ENCODE measurements at places on chromosomes 2 and 18.

GRCh38 chr18:11521853-11522252 lies 87.5 kb upstream of the SLC35G4 start:
- DNase-seq: no peak

DNA sequence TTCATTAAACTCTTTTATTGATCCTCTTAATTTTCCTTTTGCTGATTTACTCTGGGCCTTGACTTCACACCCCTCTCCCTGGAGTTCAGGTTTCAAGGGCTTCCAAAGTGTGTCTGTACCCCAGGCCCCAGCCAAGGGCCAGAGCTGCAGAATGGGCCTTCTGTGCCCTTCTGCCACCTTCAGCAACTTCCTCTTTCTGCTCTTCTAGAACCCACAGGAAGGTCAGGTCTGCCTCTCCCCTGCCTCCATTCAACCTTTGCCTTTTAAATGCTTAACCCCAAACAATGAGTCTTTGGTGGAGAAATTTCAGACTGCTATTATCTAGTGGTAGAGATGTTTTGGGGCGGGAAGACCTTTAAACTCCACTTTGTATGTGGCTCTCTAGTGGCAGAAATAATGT lies 63.1 kb downstream of the TSN start:
- no peak for DNase-seq

DNA sequence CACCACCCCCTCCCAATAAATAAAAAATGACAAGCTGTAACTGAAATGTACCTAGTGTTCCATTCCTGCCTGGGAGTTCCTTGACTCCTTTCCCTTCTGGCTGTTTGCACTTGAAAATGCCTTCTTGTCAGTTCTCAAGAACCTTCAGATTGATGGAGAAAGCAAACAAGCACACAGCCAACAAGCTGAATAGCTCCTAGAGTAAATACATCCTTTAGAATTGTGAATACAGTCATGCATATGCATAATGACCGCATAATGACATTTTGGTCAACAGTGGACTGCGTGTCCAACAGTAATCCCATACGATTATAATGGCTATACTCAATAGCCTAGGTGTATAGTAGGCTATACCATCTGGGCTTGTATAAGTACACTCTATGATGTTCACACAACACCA lies 97.0 kb downstream of the LYPD6 start:
- DNase-seq: no peak

- DNase-seq: no peak
Observed at GRCh38 chr2:69034845-69035244, 21.9 kb downstream of the ANTXR1 start.

DNA sequence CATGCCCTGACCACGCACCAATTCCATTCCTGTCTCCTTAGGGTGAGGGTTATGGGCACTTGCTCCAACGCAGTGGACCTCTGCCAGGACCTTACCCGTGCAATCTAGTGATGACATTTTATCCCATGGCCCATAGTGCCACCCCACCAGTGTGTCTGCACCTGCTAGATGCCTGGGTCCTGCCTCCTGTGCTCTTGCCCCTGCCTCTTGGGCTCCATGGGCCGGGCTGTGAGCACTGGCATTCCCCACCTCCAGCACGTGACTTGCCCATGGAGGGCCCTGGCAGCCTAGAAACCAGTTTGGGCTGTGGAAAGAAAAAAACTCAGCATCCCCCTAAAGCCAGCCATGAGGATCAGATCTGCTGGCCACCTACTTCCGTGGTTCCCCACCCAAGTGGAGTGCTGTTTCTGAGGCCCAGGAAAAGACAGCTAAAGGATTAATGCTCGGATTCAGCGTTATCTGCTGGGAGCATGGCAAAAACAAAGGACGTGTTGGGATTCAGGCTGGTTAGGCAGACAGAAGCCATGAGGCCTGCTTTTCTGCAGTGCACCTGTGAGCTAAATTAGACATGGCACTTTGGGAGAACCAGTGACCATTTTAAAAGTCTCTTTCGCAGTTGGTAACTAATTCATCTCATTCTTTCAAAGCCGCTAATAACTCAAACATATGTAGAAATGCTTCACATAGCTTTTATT lies 129.2 kb downstream of the ALPK2 start:
- DNase-seq: no peak

- DNase-seq: no peak
Observed at GRCh38 chr18:8208716-8209115, 400.5 kb upstream of the RAB12 start.

GRCh38 chr18:32438173-32438572 lies 32.5 kb downstream of the GAREM1 start:
- no peak for DNase-seq

- DNase-seq: no peak
Observed at GRCh38 chr2:179671043-179671981, 190.1 kb downstream of the ZNF385B start.

DNA sequence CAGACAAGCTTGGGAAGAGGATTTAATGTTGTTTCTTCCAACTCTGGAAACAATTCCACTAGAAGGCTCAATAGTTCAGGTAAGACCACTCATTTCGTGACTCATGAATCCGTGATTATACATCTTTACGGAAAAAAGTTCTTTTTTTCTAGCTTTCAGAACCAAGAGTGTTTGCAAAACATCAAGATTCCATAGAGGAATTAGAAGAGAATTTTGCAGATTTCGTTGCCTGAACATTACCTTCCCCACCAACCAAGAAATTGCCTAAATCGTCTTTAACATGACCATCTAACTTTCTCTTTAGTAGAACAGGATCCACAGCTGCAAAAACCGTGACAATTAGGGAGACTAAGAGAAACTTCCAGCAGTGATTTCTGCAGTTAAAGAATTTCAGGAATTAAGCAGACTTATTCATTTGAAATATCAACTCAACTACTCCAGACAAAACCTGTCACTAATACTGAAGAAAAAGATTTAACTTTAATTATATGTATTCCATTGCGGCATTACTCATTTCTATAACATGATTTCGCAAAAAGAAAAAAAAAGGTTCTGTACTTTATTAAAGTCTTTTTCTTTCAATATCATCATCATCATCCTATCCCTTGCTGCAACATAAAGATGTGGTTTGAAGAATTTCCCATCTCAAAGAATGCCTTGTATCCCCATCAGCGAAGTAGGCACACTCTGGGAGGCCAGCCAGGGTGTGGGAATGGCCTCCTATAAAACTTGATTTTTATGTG lies 1.9 kb upstream of the NAB1 start:
- no peak for DNase-seq

DNA sequence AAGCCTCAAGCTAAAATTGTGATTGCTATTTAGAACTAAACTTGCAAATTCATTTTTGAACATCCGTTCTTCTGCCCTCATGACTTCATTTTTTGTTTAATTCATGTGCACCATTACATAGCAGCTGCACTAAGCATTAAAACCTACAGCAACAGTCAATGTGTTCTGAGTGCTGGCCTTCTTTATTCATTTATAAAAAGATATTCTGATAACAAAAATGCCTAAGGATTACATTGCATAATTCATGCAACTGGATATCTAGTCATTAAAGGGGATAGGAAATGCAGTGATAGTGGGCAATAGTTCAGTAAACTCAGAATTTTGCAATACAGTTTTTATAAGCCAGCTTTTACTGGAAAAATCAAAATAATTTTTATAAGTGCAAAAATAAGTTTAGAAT lies 294.4 kb upstream of the EPC2 start:
- DNase-seq: no peak

Data from CD4-positive, alpha-beta T cell treated with Interleukin-2 at 100 ng/mL for 4 hours (primary cell).